ENCODE measurements at places on chromosomes 3 and 15. TPM values are rescaled to one million over a fixed set of nuclear protein-coding genes. Genes with fewer than 3 reads are reported as not detected.
A peak's percentile ranks its signal among the peaks of the same experiment; 100 is the strongest.

Gene CCR5
- not detected for total RNA-seq

DNA sequence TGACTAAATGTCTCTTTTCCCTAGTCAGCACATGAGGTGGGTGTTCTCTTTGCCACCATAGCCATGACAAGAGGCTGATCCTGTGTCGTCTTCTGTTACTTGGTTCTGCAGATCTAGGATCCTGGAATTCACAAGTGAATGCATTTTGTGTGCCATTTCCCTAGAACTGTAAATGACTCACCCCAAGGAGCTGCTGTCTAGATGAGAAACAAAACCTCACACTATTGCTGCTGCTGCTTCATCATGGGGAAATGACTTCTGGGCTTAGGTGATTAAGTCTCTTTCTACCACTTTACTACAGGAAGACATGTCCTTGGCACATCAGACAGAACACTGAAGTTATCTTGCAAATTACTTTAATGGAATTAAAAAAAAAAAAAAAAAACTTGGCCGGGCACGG lies 54.9 kb downstream of the SLCO3A1 start:
- no peak for DNase-seq
- no peak overlapping the region for H3K4me3 ChIP-seq
- no peaks in the 10 kb centered on the region for H3K4me1 ChIP-seq
- no peaks in the 10 kb centered on the region for H3K36me3 ChIP-seq
- no peaks in the 10 kb centered on the region for H3K27me3 ChIP-seq

DNA sequence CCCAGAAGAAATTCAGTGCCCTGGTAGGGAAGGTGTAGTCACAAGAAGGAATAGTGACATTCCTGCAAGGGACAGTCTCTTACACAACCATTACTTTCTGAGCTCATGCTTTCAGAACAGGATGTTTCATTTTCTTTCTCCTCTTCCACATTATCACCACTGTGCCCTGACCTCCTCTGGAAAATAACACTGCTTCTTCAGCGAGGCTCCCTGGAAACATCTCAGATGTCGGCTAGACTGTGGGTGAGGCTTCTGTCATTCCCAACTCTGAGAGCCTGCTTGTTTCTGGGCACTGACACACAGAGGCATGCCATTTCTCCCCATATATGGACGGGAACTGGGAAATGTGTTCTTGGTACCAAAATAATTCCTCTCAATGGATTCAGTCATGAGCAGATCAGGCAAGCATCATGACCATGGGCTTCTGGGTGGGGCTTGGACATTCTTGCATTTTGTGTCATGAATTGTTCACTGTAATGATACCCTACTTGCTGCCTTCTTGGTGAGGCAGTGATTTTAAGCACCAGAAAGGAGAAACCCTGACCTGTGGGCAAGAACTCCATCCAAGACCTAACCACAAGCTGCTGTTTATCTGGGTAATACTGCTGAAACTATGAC lies 14.3 kb upstream of the TNFAIP8L3 start:
- H3K4me3 ChIP-seq: no peak overlapping the region
- no peaks in the 10 kb centered on the region for H3K4me1 ChIP-seq
- H3K36me3 ChIP-seq: no peaks in the 10 kb centered on the region
- DNase-seq: no peak
- peaks cover 5% of the 10 kb centered on the region for H3K27me3 ChIP-seq

DNA sequence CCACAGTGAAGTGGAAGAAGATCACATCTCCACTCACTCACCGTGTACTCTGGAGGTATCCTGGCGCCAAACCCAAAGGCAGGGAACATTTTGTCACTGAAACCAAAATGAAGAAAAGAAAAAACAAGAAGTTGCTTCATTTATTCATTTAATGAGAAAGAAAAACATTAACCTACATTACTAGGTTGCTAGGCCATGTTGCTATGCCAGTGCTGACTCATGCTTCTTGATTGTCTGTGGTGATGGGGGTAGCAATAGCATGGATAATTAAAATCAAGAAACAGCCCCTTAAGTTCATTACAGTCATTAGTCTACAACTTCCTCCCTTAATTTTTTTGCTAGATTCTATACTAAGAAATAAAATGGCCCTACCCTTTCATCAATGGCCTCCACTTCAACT lies 52.7 kb upstream of the MRPL3 start:
- no peaks in the 10 kb centered on the region for H3K4me1 ChIP-seq
- DNase-seq: no peak
- H3K27me3 ChIP-seq: peaks cover 2% of the 10 kb centered on the region
- H3K36me3 ChIP-seq: no peaks in the 10 kb centered on the region
- no peak overlapping the region for H3K27ac ChIP-seq

DNA sequence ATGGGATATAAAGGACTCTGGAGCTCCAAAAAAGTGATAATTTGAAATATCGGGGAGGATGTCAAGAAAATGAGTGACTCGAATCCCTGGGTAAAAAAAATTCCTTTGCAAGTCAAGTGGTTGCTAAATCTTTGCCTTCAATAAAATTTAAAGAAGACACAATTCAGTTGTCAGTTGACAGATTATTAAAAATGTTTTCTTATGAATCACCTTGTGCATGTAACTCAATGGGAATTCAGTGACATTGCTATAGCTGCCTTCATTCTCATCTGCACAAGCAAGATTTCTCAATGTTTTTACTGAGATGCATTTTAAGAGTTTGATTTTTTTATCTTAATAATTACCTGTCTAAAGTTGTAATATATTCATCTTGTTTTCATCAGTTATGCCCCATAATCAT lies 264.0 kb upstream of the IL12A start:
- H3K36me3 ChIP-seq: no peaks in the 10 kb centered on the region
- no peaks in the 10 kb centered on the region for H3K4me1 ChIP-seq
- H3K27me3 ChIP-seq: no peaks in the 10 kb centered on the region
- no peak overlapping the region for H3K4me3 ChIP-seq

DNA sequence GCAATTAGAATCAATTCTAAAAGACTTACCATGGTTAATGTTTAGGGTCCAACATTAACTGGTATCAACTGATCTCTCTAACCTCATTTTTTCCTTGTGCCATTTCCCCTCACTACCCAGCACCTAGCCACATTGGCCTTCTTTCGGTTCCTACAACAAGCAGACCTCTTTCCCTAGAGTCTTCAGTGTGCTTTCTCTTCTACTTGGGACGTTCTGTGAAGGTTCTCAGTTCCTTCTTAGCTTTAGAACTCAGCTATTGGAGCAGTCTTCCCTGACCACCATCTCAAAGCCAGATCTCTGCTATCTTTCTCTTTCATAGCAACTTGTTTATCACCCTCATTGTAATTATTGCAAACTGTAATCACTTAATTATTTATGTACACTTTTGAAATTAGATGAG lies 31.5 kb upstream of the MINDY4B start:
- H3K4me3 ChIP-seq: no peak overlapping the region
- H3K27ac ChIP-seq: no peak overlapping the region
- H3K27me3 ChIP-seq: no peaks in the 10 kb centered on the region
- H3K36me3 ChIP-seq: no peaks in the 10 kb centered on the region
- DNase-seq: no peak
- no peaks in the 10 kb centered on the region for H3K4me1 ChIP-seq

Gene SELENOT
- total RNA-seq: 175 TPM

GRCh38 chr15:81229586-81229985 lies 32.9 kb downstream of the IL16 start:
- H3K4me3 ChIP-seq: no peak overlapping the region
- no peak overlapping the region for H3K27ac ChIP-seq
- H3K36me3 ChIP-seq: no peaks in the 10 kb centered on the region
- H3K27me3 ChIP-seq: no peaks in the 10 kb centered on the region
- H3K4me1 ChIP-seq: no peaks in the 10 kb centered on the region
- no peak for DNase-seq

- H3K27me3 ChIP-seq: no peaks in the 10 kb centered on the region
- H3K27ac ChIP-seq: no peak overlapping the region
Observed at GRCh38 chr3:10722911-10723310, 93.1 kb upstream of the SLC6A11 start.

DNA sequence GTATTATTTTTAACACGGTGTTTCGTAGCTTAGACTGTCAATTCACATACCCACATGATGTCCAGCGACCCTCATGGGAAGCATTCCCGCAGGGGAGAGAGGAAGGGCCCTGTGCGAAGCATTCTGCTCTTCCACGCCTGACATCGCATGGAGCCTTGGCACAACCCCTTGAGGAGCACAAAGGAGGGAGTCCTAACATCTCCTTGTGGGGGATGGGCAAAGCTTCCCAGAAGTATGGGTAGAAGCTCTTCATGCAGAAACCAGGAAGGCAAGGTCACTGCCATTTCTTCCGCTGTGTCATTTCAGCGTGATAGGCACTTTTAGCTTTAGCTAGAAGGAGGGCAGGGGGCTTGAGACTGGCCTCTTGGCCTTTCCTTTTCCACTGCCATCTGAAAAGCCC lies 28.7 kb upstream of the USP3 start:
- no peaks in the 10 kb centered on the region for H3K27me3 ChIP-seq
- no peaks in the 10 kb centered on the region for H3K36me3 ChIP-seq
- no peak for DNase-seq
- peaks cover 51% of the 10 kb centered on the region for H3K4me1 ChIP-seq
- peak overlapping the region; percentile 91 for H3K27ac ChIP-seq

Gene SV2B
- total RNA-seq: 0.56 TPM

DNA sequence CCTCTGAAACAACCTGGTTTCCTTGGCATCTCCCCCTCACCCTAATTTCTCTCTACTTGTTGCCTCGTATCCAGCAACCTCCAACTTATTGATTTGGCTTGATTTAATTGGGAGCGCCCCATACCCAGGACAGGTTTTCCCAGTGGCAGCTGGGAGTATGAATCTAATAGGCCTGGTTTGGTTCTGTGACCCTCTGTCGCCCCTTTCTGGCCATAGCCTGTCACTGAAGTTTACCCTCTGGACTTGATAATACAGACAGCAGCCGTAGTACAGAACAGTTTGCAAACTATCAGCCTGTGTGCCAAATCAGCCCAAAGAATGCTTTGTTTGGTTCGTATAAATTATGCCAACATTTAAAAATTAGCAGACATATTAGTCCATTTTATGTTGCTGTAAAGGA lies 525.1 kb upstream of the GOLIM4 start:
- no peak overlapping the region for H3K4me3 ChIP-seq
- no peak overlapping the region for H3K27ac ChIP-seq
- H3K27me3 ChIP-seq: no peaks in the 10 kb centered on the region
- H3K36me3 ChIP-seq: no peaks in the 10 kb centered on the region

Gene THPO
- total RNA-seq: 1.8 TPM

GRCh38 chr15:64877435-64877834 lies 34.3 kb upstream of the ANKDD1A start:
- no peak overlapping the region for H3K27ac ChIP-seq
- H3K4me1 ChIP-seq: no peaks in the 10 kb centered on the region
- no peaks in the 10 kb centered on the region for H3K27me3 ChIP-seq
- H3K4me3 ChIP-seq: no peak overlapping the region
- H3K36me3 ChIP-seq: no peaks in the 10 kb centered on the region

Gene ACOX2
- total RNA-seq: 26.2 TPM

Gene GABRA5
- total RNA-seq: 0.20 TPM

DNA sequence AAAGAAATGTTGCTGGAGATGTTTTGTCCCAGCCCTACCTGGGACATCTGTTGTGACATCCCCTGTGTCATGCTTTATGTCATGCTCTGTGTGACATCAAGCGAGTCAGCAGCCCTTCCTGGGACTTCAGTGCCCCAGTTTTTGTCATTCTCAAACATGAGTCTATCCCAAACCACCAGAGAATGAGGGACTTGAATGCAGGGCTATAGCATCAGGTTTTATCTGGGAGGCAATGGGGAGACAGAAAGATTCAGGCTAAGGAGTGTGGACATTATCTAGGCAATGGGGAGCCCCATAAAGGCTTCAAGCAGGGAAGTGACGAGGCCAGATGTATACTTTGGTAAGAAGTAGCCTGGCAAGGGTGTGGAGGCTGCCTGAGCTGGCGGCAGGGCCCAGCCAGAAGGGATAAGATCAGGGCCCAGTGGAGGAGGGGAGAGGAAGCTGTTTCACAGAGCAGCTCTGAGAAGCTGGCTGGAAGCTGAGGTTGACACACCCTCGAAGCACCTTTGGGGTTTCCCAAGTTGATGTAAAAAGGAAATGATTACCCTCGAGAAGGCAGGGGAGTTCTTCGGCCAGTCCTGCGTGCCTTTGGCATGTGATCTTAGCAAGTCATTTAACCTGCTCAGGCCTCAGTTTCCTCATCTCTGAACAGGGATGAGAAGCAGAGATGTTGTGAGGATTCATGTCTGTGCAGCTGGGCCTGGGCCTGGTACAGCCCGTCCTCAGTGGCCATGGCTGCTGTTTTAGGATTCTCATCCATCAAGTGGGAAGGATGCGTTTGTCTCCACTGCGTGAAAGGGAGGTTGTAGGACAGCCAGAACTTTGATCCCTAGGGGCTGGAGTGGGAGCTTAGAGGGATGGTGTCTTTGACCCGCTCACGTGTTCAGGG lies 34.3 kb downstream of the IRAK2 start:
- H3K27me3 ChIP-seq: no peaks in the 10 kb centered on the region
- peak overlapping the region; percentile 59 for H3K27ac ChIP-seq
- peak; percentile 59 for DNase-seq
- peaks cover 16% of the 10 kb centered on the region for H3K4me1 ChIP-seq
- H3K36me3 ChIP-seq: no peaks in the 10 kb centered on the region
- H3K4me3 ChIP-seq: no peak overlapping the region

Gene ATXN7
- total RNA-seq: 14.1 TPM

DNA sequence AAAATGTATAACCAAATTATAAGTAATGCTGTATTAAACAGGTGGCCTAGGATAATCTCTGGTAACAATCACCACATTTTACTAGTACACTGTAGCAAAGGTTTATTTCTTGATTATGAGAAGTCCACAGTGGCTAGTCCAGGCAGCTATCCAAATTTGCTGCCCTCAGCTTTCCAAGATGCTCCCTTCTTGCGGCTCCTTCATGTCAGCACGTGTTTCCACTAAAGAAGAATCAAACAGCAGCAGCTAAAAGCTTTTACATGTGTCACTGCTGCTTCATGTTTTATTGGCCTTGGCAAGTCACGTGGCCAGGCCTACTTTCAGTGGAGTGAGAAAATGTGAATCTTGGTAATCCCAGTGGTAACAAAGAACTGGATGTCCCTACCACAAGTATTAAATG lies 5.6 kb upstream of the RBMS3 start:
- H3K36me3 ChIP-seq: no peaks in the 10 kb centered on the region
- DNase-seq: no peak
- H3K27me3 ChIP-seq: no peaks in the 10 kb centered on the region
- H3K4me1 ChIP-seq: peaks cover 5% of the 10 kb centered on the region
- H3K4me3 ChIP-seq: no peak overlapping the region
- H3K27ac ChIP-seq: no peak overlapping the region

- peaks cover 4% of the 10 kb centered on the region for H3K27me3 ChIP-seq
- no peak overlapping the region for H3K27ac ChIP-seq
- H3K4me3 ChIP-seq: no peak overlapping the region
- H3K4me1 ChIP-seq: no peaks in the 10 kb centered on the region
Observed at GRCh38 chr15:69893863-69894262, 203.9 kb downstream of the TLE3 start.

DNA sequence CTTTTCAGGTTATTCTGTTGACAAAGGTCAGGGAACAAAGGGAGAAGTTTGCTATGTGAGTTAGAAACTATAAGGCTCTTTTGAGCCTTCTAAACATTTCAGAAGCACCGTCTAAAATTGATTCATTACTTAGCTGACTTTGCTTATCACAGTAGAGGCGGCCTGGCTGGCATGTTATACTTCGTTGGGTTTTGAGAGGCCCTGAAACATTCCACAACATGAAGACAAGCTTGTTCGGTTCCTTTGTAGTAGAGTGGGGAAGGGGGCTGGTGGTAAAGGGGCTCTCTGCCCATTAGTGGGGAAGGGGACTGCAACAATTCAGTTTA lies 23.6 kb downstream of the ZBTB38 start:
- no peak overlapping the region for H3K4me3 ChIP-seq
- peaks cover 17% of the 10 kb centered on the region for H3K4me1 ChIP-seq
- H3K36me3 ChIP-seq: peaks cover 8% of the 10 kb centered on the region
- H3K27ac ChIP-seq: peak overlapping the region; percentile 71
- DNase-seq: no peak

Gene PP2D1
- not detected for total RNA-seq

Gene TMEM39A
- total RNA-seq: 56.1 TPM

GRCh38 chr3:65439641-65440284 lies 599.0 kb downstream of the MAGI1 start:
- peak; percentile 78 for DNase-seq
- no peaks in the 10 kb centered on the region for H3K36me3 ChIP-seq
- H3K27me3 ChIP-seq: no peaks in the 10 kb centered on the region
- no peak overlapping the region for H3K4me3 ChIP-seq
- peak overlapping the region; percentile 20 for H3K27ac ChIP-seq
